ENCODE measurements at places on chromosomes 12 and 14.

DNA sequence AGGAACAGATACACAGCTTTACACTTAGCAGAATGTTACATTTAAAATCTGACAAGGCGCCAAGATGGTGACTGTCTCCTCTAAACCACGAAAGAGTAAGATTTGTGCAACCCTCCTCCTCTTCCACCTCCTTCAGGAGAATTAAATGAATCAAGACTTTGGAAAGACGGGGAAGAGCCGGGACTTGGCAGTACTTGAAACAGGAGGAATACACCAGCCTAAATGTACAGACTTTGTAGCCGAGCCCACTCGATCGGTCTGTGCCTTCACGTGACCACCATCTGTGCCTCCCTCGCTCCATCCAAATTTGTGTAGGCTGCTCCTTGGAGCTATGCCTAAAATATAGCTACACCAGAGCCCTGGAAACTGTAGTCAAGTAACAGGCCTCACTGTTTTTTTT is 38.3 kb downstream of the SSPN start:
- peak; percentile 7 for DNase-seq

DNA sequence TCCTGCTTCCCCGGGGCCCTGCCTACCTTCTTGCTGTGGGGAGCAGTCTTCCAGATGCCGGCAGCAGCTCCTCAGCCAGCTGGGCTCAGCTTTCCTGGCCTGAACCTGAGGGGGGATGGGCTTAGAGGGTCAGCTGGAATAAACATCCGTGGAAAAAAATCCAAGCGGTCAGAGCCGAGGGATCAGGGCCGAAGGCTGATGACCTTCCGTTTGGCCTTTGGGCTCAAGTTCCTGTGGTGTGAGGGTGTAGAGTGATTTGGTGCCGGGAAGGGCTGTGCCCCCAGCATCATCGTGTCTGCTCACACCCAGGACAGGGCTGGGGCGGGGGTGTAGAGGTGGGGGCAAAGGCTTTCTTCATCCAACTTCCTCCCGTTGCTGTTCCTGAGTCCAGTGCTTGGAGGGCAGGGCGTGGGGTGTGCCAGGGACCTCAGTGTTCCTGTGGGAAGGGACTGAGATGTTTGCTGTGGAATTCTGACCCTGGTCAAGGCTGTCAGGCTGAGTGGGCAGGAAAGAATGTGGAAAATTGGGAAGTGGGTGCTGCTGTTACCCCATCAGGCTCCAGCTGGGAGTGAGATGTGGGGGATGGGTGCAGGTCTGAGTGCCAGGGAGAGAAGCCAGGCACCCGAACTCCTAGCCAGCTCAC is 2.6 kb downstream of the SMIM41 start:
- DNase-seq, result no peak

DNA sequence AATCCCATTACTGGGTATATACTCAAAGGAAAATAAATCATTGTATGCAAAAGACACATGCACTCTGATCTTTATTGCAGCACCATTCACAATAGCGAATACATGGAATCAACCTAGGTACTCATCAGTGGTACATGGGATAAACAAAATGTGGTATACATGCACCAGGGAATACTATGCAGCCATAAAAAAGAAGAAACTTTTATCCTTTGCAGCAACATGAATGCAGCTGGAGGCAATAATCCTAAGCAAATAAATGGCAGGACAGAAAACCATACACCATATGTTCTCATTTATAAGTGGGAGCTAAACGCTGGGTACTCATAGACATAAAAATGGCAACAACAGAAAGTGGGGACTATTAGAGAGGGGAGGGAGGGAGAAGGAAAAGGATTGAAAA is 15.9 kb downstream of the ERGIC2 start:
- no peak for DNase-seq

- DNase-seq, result peak; percentile 80
These were observed 136.5 kb downstream of the FBXL14 start for GRCh38 chr12:1457901-1458300.

DNA sequence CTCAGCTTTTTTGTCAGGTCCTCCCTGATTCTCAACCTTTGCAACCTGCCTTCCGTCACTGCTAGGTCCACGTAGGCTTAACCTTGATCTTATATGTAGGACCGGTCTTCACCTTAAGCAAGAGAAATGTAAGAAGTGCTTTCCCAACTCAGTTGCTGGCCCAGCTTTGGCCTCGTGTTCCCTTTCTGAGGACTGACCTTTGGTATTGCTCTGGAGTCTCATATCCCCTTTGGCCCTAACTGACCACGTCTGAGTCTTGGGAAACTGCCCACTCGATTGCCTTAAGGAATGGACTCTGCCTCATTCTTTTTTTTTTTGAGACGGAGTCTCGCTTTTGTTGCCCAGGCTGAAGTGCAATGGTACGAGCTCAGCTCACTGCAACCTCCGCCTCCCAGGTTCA is 8.0 kb downstream of the ACOT6 start:
- no peak for DNase-seq

DNA sequence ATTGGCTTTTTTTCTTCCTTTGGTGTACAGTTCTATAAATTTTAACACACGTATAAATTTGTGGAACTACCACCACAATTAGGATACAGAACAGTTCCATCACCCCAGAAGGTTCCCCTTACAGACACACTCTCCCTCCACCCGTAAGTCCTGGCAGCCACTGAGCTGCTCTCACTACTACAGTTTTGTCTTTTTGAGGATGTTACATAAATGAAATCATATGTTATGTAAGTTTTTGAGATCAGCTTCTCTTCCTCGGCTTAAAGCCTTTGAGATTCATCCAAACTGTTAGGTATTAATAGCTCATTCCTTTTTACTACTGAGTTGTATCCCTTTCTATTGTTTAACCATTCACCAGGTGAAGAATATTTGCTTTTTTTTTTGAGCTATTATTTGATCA is 74.3 kb upstream of the SLC24A4 start:
- no peak for DNase-seq

DNA sequence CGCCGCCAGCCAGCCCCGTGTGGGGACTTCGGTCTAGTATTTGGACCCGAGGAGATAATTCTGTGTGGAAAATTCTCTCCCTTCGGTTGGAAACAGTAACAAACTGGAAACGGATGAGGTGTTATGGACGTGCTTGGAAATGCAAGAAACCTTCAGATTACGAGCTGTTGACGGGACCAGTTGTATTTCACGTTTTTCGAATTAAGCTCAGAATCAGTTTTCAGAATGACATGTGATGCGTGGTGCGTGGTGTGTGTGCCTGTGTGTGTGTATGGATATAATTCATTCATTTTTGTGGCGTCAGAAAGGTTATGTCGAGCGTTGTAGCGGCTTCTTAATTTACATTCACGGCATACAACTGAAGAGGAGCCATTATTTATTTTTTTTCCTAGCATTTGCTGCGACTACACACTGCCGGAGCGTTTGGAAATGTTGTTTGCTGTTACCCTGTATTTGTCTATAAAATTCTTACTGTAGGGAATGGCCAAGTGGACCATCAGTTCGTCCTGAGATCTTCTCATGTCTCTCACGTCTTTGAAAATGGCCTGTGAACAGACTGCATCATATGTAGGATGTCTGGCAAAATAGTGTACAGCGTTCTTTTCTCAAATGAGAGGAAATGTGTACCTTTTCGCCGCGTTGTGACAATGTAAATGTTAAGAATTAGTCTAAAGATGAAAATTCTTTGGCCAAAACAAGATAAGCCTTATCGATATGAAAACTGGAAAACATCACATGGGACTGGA is 1.3 kb downstream of the TRAF3 start:
- no peak for DNase-seq

DNA sequence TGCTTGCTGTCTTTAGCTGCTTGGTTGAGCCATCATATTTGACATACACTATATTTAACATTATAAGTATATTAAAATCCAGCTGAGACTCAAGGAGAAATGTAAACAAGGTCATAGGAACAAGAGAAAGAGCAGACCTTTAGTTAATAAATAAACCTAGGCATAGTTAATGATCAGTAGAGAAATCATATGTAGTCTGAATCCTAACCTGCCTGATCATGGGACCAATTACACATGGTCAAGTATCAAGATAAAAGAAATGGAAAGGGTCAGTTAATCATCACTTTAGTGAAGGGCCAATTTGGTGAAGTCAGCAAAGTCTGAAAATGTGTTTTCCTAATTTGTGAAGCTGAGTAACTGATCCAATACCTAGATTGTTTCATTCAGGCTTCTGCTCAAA is 7.5 kb downstream of the RNF212B start:
- no peak for DNase-seq

DNA sequence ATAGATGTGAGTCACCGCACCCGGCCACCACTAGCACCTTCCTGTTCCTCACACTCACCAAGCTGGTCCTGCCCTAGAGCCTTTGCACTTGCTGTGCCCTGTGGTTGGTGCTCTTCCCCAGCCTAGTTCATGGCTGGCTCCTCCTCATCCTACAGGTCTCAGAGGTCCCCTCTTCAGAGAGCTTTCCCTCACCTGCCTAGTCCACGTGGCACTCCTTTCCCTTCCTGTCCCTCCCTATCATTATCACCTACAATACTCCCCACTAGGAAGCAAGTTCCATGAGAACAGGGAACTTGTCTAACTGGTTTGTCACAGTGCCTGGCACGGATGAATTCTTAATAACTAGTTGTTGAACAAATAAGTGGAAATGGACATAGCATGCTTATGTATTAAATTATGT is 24.0 kb upstream of the TMED10 start:
- DNase-seq, result no peak

GRCh38 chr12:79098530-79098929 is 234.0 kb downstream of the SYT1 start:
- no peak for DNase-seq

DNA sequence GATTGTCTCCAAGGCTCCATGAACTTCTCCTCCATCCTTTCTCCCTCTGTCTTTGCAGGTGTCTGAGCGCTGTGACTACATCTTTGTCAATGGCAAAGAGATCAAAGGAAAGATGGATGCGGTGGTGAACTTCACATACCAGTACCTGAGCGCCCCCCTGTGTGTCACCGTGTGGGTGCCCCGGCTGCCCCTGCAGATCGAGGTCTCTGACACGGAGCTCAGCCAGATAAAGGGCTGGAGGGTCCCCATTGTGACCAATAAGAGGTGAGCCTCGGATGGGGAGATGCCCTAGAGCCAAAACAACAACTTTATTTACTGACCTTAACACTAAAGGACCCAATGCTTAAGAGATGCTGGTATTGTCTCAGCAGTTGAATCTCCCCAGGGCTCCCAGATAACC is 130.0 kb downstream of the SLC15A4 start:
- DNase-seq, result no peak

GRCh38 chr12:92079054-92079385 is 66.6 kb downstream of the BTG1 start:
- no peak for DNase-seq

DNA sequence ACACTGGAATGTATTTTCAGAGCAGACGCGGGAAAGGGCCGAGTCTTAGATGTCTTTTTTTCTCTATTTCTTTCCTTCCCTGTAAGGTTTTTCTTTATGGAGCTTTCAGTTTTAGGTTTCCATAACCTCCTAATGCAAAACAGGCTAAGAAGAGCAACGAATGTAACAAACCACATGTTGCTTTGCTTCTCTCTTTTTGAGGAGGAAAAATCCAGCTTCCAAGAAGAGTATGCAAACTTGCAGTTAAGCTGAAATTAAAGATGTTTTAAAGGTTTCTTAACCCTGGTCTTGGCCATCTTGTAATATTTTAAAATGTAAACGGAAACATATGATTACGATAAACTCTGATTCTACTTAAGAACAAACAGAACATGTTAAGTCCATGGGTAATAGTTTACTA is 86.9 kb downstream of the PRICKLE1 start:
- no peak for DNase-seq

DNA sequence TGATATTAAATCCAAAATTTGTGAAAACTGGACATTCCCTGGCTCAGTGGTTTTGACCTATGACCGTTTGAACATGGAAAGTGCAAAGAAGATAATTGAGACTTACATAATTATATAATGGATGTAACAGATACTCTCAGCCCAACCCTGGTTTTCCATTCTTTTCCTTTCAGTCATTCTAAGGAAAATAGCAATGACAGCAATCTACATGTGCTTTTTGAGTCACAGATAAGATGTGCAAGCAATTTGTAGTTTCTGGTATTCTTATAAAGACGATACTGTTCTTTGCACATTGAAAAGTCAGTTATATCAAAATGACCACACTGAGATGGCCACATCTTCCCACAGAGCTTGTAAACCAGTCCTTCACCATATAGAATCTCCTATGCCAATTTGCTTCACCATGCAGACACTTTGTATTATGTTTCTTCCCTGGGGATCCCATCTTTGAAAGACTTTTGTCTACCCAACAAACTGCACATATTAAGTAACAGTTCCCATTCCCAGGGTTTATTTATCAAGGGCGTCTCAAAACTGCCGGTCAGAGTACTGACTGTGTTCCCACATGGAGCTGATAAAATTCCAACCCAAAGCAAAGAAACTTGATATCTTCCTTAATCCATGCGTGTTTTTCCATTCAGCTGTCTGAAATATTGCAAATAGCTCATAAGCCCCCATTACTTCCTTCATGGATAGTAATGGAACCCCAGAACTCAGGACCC is 34.8 kb downstream of the PLXNC1 start:
- no peak for DNase-seq

DNA sequence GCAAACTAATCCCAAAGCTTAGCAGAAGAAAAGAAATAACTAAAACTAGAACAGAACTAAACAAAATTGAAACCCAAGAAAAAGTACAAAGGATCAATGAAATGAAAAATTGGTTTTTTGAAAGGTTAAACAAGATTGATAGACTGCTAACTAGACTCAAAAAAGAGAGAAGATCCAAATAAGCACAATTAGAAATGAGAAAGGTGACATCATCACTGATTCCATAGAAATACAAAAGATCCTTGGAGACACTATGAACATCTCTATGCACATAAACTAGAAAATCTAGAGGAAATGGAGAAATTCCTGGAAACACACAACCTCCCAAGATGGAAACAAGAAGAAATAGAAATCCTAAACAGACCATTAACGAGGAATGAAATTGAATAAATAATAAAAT is 47.1 kb upstream of the SLC38A2 start:
- no peak for DNase-seq

DNA sequence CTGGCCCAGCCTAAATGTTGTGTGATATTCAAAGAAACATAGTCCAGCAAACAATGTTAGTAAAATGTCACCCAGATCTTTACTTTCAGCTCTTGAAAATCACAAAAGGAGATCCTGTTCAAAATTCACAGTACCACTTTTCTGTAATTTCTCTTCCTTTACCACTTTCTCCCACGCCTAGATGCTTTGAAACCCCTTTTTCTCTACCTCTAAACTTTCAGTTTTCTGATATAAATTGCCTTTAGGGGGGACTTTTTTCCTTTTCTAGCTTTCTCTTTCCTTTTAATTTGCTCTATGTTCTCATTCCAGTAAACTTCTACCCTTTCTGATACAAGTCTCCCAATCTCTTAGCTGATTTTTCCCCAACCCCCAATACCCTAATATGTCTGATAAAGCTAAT is 101.8 kb downstream of the LMO3 start:
- DNase-seq, result no peak

GRCh38 chr14:100076133-100076532 is 10.9 kb downstream of the EVL start:
- no peak for DNase-seq

GRCh38 chr12:127479256-127479655 is 787.7 kb upstream of the TMEM132C start:
- no peak for DNase-seq

Data from AG04449 (cell line).